ENCODE measurements at places on chromosomes 5 and 9.

DNA sequence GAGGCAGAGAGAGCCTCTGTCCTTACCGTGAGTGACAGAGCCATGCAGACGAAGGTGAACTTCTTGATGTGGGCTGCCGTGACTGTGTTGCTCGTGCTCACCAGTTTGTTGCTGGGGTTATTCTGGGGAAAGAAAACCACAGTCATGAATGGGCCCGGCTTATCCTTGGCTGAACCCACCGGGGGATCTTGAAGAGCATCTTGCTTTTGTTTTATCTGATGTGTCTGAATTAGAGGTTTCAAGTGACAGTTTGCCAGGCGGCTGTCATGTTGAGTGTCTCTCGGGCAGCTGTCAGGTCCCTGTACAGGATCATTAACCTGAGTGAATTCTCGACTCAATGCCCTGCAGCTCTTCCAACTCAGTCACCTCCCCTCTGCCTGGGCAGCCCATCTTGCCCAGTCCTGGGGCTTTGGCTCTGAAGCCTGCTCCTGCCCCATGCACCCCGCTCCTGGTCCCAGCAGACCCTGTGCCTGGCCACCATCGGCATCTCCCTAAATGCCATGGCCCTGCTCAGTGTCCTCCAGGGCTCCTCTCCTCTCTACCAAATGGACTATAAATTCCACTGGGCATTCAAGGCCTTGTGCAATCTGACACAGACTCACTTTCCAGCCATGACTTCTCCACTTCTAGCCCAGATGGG is 77.4 kb downstream of the OTULIN start:
- peak; percentile 56 for DNase-seq

GRCh38 chr9:96856363-96857286 is 2.3 kb upstream of the ZNF782 start:
- peak; percentile 77 for DNase-seq

DNA sequence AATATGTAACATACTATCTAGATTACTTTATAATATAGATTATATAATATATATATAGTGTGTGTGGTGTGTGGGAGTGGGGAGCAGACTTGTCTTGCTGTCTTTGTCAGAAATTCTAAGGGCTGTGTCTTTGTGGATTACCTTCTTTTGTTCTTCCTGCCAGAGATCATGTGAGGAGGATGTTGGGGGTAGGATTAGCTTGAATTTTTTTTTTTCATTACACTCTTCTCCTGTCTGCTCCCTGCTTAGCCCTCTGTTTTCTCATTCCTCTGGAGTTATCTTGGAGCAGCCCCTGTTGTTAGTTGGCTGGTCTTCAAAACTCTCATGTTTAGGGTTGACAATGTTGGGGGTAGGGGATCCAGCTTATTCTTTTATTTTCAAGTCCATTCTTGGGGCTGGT is 21.0 kb upstream of the C9orf40 start:
- peak; percentile 16 for DNase-seq

DNA sequence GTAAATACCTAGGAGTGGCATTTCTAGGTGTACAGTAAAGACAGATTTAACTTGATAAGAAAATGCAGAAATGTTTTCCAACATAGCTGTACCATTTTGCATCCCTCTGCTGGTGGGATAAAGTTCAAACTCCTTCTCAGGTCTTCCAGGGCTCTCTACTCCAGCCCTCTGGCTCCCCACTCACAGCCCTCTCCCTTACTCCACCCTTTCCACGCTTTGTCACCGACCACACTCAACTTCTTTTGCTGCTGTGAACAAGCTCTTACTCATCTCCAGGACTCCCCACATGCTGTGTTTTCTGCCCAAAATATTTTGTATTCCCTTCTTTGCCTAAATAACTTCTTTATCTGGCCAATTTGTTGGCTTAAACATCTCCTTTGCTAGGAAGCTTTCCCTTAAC is 90.6 kb upstream of the OSMR start:
- no peak for DNase-seq

- DNase-seq = peak; percentile 98
Observed at GRCh38 chr9:137149942-137150616, 11.1 kb downstream of the GRIN1 start.

GRCh38 chr5:9524941-9525340 is 20.9 kb downstream of the SEMA5A start:
- DNase-seq = no peak

DNA sequence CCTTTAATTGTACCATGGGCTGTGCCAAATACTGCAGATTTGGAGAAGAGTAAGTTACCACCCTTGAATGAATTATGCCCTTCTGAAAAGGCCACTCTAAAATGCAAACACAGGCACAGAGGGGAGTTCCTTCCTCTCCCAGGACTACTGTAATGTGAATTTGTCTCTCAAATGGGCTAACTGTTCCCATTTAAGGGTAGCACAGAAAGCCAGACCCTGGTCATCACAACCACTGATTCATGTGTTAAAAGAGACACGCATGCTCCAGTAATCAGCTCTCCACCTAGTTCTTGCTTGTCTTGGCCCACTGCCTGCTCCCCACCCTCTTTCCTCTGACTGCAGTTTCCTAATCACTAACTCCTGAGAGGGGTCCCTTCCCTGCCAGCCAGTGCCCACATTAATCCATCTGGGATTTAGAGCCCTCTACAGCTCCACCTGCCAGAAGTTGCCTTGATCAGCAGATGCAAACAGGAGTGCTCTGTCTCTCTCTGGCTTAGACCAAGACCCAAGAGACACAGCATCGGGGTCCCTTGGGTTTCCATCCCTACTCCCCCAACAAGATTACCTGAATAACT is 382.4 kb downstream of the TMEM167A start:
- no peak for DNase-seq
